ENCODE measurements at places on chromosomes 6 and 20.

DNA sequence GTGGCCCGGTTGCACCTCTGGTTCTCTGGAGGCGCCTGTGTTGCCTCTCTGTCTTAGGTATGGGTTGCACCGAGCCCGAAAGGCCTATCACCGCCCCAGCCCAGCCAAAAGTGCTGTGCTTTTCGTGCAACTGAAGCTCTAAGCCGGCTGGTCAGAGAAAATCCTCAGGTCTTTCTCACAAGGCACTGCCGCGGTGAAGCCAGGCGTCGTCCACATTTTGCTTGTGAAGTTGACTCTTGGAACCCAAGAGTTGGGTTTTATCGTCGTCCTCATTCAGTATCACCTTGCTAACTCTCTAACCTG lies 726 bp upstream of the EMILIN3 start:
- no peak for DNase-seq

DNA sequence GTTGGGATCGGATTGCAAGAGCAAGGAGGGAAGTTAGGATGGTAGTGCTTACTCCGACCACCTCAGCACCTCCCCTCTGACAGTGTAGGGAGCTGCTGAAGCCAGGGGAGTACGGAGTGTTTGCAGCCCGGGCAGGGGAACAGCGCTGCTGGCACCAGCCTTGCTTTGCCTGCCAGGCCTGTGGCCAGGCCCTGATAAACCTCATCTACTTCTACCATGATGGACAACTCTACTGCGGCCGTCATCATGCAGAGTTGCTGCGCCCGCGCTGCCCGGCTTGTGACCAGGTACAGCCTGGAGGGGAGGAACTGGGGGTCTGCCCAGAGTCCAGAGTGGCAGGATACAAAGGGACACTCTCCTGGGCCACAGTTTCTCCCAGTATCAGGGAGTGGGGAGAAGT lies 2.2 kb upstream of the TOMM6 start:
- no peak for DNase-seq

- no peak for DNase-seq
Observed at GRCh38 chr6:53639520-53639919, 26.0 kb downstream of the KLHL31 start.

DNA sequence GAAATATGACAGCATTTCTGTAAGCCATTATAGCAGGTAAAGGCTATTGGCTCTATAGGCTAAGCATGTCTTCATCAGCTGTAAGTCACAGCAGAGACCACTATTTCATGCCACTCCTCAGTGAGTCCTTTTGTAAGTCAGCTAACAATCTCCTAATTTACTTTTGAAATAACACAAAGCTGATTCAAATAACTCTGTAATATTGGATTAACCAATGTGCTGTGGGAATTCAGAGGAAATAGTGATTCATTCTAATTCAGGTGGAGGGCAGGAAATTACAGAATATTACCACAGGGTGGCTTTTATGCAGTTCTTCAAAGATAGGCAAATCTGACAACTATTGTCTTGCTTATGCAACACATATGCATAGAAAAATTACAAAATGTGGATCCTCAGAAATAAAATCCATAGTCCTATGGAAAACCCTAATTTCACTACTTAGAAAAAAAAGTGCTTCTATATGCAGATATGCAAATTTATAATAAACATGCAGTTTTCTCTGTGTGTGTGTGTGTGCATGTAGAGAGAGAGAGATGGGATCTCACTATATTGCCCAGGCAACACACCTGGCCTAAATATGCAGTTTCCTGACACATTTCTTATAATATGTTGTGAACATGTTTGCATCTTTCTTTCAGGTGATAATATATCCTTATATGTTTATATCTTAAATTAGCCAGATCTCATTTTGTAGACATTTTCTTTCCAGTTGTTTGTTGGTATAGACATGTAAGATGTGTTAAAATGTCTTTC lies 4.8 kb upstream of the SMIM28 start:
- no peak for DNase-seq

DNA sequence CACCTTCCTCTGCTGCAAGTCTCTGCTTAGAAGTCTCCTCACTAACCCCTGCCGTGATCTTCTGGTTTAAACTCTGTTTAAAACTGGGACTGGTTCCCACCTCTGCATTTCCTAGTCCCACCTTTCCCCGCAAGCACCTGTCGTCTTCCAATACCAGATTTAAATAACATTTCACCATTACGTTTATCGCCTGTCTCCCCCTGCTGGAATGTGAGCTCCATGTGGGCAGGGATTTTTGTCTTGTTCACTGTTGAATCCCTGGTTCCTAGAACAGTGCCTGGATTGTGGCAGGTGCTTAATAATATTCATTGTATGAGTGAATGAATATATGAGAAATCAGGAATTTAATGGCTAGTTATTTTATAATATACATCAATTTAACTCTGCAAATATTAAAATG lies 2.7 kb downstream of the GUCA1A start:
- no peak for DNase-seq

- no peak for DNase-seq
Observed at GRCh38 chr6:117515326-117515725, 32.9 kb downstream of the DCBLD1 start.

DNA sequence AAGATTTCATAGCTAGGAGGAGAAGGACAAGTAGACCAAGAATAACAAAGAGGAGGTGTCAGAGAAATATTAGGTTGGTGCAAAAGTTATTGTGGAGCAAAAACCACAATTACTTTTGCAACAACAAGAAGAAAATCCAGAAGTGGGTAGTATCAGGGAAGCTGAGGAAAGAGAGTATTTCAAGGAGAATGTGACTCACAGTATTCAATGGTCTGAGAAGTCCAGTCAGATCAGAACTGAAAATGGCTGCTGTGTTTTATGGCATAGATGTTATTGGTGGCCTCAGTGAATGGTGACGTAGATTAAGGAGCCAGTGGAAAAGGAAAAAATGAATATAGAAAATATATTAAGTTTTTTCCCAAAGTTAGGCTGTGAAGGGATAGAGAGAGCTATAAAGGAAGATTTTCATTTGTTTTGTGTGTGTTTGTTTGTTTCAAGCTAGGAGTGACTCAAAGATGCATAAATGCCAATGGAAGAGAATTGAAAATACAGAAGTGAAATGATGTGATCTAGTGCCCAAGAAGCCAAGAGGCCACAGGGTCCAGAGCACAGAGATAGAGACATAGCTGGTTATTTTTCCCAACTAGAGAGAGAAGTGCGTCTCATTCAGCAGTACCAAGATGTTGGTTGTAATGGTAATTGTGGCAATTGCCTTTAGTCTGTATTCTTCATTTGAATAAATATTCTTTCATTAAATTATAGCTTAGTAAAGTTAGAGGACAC lies 112.8 kb downstream of the ADTRP start:
- no peak for DNase-seq

GRCh38 chr6:136646377-136646776 lies 96.2 kb upstream of the MAP7 start:
- no peak for DNase-seq

DNA sequence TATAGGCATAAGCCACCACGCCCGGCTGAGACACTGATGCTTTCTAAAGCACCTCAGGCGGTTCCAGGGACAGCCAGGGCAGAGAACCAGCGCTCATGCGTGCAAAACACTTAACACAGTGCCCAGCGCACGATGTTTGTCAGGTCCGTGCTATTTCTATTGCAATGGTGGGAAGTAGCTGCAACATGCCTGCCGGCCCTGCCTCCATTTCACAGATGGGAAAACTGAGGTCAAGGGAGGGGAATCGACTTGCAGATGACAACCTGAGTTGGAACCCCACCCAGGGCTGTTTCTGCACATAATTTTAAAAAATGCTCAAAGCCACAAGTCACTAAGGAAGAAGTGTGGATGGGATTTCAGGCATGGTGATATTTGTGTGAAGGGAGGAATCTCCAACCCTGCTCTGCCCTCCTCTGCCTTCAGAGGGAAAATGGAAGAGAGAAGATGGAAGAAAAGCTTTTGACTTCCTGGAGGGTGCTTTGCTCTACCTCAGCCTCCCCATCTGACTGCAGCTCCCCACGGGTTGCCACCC lies 39.9 kb downstream of the KIAA1755 start:
- DNase-seq: no peak

DNA sequence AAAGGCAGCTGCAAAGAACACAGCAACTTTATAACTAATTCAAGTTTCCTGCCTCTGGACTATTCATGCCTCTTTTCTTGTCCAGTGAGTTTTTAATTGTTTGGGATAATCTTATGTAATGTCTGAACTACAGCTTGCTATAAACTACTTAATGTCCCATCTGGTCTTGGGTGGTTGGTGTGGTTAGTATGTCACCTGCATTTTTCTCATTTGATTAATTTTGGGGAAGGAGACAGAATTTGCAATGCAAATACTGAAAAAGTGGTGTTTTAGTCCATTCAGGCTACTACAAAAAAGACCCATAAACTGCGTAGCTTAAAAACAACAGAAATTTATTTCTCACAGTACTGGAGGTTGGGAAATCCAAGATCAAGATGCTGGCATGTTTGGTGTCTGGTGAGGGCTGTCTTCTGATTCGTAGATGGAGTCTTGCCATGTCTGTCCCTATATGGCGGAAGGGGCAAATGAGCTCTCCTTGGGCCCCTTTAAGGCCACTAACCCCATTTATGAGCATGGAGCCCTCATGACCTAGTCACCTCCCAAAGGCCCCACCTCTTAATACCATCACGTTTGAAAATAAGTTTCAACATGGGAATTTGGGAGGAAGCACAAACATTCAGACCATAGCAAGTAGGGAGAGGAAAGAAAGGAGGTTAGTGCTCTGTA lies 22.4 kb downstream of the RNF8 start:
- no peak for DNase-seq

GRCh38 chr6:41073968-41074691 lies 1.4 kb downstream of the NFYA start:
- no peak for DNase-seq

- DNase-seq: no peak
Observed at GRCh38 chr6:22320750-22321149, 23.9 kb upstream of the PRL start.

GRCh38 chr6:334536-335510 lies 42.5 kb downstream of the DUSP22 start:
- DNase-seq: no peak

DNA sequence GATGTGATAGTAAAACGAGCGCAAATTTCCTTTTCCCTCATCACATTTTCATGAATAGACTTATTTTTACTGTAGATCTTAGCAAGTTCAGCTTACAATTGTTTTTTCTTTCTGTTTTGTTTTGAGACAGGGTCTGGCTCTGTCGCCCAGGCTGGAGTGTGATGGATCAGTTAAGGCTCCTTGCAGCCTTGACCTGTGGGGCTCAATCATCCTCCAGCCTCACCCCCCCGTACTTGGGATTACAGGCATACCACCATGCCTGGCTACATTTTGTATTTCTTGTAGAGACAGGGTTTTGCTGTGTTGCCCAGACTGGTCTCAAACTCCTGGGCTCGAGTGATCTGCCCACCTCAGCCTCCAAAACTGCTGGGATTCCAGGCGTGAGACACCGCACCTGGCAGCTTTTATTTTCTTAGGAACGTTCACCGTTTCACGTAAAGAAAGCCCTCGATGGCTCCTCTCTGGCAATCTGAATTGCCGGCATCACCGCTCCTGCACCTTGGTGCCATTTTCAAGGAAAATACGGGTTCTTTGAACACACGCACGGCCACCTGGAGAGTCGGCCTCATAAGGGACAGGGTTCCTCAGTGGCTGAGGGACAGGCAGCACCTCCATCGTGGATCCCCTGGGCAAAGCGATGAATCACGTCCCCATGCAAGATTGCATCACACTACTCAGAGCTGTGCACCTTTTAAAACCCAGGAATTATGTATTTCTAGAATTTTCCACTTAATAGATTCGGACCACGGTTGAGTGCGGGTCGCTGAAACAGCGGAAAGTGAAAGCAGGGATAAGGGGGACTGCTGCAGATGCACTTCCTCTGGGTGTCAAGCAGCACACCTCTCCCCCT lies 78.7 kb downstream of the IRF4 start:
- DNase-seq: no peak
